ENCODE measurements at places on chromosomes 6 and 20. TPM values are rescaled to one million over a fixed set of nuclear protein-coding genes. Genes with fewer than 3 reads are reported as not detected.

GRCh38 chr6:53033764-53034163, 31.4 kb upstream of the FBXO9 start:
- no peak overlapping the region for H3K27ac ChIP-seq
- H3K4me3 ChIP-seq = no peak overlapping the region
- H3K4me1 ChIP-seq = no peaks in the 10 kb centered on the region
- peak; percentile 68 for DNase-seq
- H3K36me3 ChIP-seq = peaks cover 20% of the 10 kb centered on the region

GRCh38 chr20:15682690-15683089, 890.6 kb downstream of the KIF16B start:
- DNase-seq = no peak
- H3K27ac ChIP-seq = no peak overlapping the region
- no peaks in the 10 kb centered on the region for H3K36me3 ChIP-seq

GRCh38 chr6:29632789-29633533, at the start of gene GABBR1:
GABBR1 (minus strand) TSS chr6:29633183; CDS start chr6:29632385, 798 bp downstream.
- peak within 1 kb of the TSS; percentile 79 for H3K4me3 ChIP-seq
- H3K27me3 ChIP-seq = no peaks in the 10 kb centered on the region
- DNase-seq = peak; percentile 76

- no peak for DNase-seq
- no peak overlapping the region for H3K27ac ChIP-seq
- H3K36me3 ChIP-seq = no peaks in the 10 kb centered on the region
- H3K4me3 ChIP-seq = no peak overlapping the region
Observed at GRCh38 chr6:40803897-40804702, 216.9 kb upstream of the LRFN2 start.

GRCh38 chr20:48339986-48340882, 487.6 kb downstream of the PREX1 start:
- H3K4me1 ChIP-seq = peaks cover 16% of the 10 kb centered on the region
- no peak overlapping the region for H3K4me3 ChIP-seq
- no peak overlapping the region for H3K27ac ChIP-seq

DNA sequence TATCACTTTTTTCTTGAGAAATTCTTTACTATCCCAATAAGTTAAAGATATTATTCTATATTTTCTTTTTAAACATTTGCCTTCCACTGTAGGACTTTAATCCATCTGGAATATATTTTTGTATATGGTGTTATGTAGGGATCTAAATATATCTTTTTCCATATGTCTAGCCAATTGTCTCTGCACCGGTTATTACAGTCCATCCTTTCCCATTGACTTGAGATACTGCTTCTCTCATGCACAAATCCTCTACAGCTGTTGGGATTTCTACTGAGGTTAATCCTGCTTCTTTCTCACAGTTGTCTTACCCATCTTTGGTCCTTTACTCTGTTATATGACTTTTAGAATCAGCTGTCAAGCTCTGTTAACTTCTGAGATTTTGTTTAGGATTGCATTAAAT, 483.8 kb upstream of the CDH4 start:
- H3K36me3 ChIP-seq = no peaks in the 10 kb centered on the region
- no peaks in the 10 kb centered on the region for H3K4me1 ChIP-seq
- no peaks in the 10 kb centered on the region for H3K27me3 ChIP-seq
- H3K27ac ChIP-seq = no peak overlapping the region
- DNase-seq = no peak
- H3K4me3 ChIP-seq = no peak overlapping the region

DNA sequence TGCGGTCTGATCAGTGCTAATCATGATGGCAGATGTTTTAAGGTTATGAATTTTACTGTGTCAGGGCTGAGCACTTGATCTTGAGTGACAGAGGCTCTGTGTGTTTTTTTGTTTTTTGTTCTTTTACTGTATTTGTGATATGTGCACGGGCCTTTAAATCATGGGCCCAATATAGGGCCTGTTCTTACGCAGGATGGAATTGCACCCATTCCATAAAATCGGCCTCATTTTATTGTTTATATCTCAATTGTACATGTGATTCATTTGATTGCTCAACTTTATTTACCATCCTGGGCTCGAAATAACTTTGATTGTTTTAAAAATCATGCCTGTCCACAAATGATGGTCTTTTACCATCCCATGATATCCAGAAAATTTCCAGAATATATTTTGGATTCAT, 39.3 kb upstream of the MBOAT1 start:
- H3K36me3 ChIP-seq = no peaks in the 10 kb centered on the region
- H3K4me1 ChIP-seq = no peaks in the 10 kb centered on the region
- no peak for DNase-seq
- H3K4me3 ChIP-seq = no peak overlapping the region
- no peak overlapping the region for H3K27ac ChIP-seq

GRCh38 chr6:51554029-51554428, 533.4 kb downstream of the PKHD1 start:
- H3K4me3 ChIP-seq = no peak overlapping the region
- H3K4me1 ChIP-seq = no peaks in the 10 kb centered on the region
- no peak for DNase-seq
- no peak overlapping the region for H3K27ac ChIP-seq
- H3K36me3 ChIP-seq = no peaks in the 10 kb centered on the region
- H3K27me3 ChIP-seq = no peaks in the 10 kb centered on the region

GRCh38 chr6:7604506-7604905, 14.5 kb downstream of the SNRNP48 start:
- no peaks in the 10 kb centered on the region for H3K4me1 ChIP-seq
- no peak for DNase-seq
- no peaks in the 10 kb centered on the region for H3K27me3 ChIP-seq
- no peak overlapping the region for H3K27ac ChIP-seq

GRCh38 chr20:43176726-43177125, 13.0 kb downstream of the PTPRT start:
- H3K27me3 ChIP-seq = no peaks in the 10 kb centered on the region
- no peak overlapping the region for H3K4me3 ChIP-seq
- H3K27ac ChIP-seq = no peak overlapping the region
- no peaks in the 10 kb centered on the region for H3K4me1 ChIP-seq
- no peaks in the 10 kb centered on the region for H3K36me3 ChIP-seq

DNA sequence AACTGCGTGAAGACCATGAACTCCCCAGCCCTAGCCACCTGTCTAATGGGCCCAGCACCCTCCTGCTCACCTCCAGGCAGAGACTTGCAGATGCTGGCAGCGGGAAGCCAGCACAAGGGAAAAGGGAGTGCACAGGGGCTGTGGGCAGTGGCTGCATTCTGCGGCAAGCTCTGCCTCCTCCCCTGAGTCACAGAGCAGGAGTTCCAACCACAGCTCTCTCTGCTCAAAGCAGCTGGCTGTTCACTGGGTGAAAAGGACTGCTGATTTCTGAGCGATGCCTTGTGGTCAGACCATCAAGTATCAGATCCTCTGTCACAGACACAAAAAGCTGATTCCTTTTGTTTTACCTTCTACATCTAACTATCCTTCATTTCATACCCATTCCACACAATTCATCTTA, 10.5 kb downstream of the NKX2-2 start:
- no peak overlapping the region for H3K4me3 ChIP-seq
- peaks cover 43% of the 10 kb centered on the region for H3K27me3 ChIP-seq
- H3K4me1 ChIP-seq = peaks cover 10% of the 10 kb centered on the region
- H3K36me3 ChIP-seq = no peaks in the 10 kb centered on the region
- peak; percentile 83 for DNase-seq
- no peak overlapping the region for H3K27ac ChIP-seq

DNA sequence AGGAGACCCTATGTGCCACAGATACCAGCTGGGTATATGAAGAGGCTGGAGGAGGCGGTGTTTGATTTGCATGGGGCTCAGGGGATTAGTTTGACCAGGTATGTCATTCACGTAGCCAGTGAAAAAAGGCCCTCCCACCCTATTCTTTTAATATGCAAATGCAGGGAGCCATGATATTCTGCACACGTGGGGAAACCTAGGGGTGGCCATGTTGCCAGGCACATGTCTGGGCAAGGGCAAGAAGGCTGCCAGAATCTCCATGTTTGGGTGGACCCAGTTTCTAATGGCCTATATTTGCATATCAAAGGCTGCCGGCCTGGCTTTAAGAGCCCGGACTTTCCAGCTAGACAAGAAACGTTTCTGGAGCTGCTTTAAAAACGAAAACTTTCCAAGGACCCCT, 60.4 kb downstream of the SOX4 start:
- no peak for DNase-seq

DNA sequence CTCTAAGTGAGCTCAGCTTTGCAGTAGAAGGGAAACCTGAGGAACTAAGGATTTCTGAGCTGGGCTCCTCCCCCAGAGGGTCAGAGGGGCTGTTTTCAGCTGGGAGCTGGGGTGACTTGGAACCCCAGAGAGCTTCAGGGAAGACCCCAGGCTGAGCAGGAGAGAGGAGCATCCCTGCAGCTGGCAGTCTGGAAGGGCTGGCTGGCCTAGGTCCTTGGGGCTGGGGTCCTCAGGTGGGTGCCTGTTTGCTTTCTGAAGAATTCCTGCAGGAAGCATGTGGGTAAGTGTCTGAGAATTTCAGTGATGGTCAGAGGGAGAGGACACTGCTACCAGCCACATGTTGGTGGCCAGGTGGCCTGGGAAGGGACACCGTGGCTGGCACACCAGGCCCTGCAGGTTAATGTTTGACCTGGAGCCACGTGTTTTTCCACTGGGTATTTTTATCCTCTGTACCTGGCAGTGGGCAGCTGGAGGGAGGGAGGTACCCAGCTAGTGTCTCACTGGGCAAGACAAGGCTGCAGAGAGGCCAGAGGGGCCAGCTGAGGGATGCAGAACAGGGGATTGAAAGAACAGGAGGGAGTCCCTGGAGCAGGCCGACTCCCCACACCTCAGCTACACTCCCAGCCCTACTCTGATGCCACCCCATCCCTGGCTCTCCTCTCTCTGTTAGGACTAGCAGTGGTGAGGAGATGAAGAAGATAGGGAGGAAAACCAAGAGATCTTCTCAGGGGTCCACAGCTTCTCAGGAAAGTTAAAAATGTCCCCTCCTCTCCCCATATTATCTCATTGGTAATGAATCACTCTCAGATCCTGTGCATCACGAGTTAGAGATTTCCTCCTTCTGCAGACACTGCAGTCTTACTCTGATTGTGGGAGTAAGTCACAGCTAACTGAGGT, 143.6 kb downstream of the VEGFA start:
- DNase-seq = peak; percentile 12
- no peaks in the 10 kb centered on the region for H3K27me3 ChIP-seq
- H3K4me1 ChIP-seq = peaks cover 17% of the 10 kb centered on the region
- no peak overlapping the region for H3K27ac ChIP-seq
- H3K36me3 ChIP-seq = no peaks in the 10 kb centered on the region
- H3K4me3 ChIP-seq = no peak overlapping the region

GRCh38 chr20:9412309-9412708, 102.1 kb upstream of the LAMP5 start:
- H3K27ac ChIP-seq = no peak overlapping the region
- H3K27me3 ChIP-seq = no peaks in the 10 kb centered on the region
- no peak for DNase-seq
- no peak overlapping the region for H3K4me3 ChIP-seq
- no peaks in the 10 kb centered on the region for H3K36me3 ChIP-seq

DNA sequence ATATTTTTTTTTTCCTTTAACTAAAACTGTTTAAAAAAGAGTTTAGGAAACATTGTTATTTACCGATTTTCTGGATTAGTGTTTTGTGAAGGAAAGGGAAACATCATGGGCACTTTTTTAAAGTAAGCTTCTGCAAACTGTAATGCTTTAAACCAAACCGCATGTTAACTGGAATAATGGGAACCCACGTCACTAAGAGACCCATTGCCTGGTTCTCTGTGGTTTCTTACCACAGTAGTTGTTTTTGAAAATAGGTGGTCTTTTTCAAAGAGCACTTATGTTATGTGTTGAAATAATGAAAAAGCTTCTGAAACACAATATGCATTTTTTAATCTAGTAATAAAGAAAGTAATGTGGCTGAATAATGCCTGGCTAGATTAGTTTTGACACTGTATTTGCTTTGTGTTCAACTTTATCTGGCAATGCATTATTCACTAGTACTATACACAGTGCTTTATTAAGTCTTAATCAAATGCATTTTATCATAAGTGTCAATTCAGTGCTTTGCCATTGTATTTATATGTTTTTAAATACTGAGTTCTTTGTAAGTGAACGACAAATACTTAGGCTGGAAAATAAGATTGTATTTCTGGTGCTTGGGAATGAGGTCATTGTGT, 754.1 kb upstream of the FLRT3 start:
- H3K27me3 ChIP-seq = no peaks in the 10 kb centered on the region
- no peak for DNase-seq
- H3K4me3 ChIP-seq = no peak overlapping the region
- no peaks in the 10 kb centered on the region for H3K4me1 ChIP-seq
- no peaks in the 10 kb centered on the region for H3K36me3 ChIP-seq
- no peak overlapping the region for H3K27ac ChIP-seq

DNA sequence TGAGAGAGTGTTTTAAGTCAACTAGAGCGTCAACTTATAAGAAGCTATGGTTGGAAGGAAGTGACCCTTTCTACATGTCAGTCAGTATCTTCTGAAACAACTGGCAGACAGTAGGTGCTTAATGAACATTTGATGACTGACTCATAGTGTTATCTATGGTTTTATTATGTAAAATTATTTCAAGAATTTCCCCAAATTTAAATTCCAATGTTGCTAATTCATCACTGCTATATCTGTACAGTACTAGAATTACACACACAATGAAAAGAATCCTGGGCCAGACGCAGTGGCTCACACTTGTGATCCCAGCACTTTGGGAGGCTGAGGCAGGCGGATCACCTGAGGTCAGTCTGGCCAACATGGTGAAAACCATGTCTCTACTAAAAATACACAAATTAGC, 721.4 kb upstream of the FLRT3 start:
- no peak overlapping the region for H3K4me3 ChIP-seq
- no peaks in the 10 kb centered on the region for H3K4me1 ChIP-seq
- no peaks in the 10 kb centered on the region for H3K27me3 ChIP-seq
- DNase-seq = no peak
- H3K36me3 ChIP-seq = no peaks in the 10 kb centered on the region
- H3K27ac ChIP-seq = no peak overlapping the region

GRCh38 chr6:25387483-25387882, 108.3 kb downstream of the CARMIL1 start:
- H3K27me3 ChIP-seq = no peaks in the 10 kb centered on the region
- no peak for DNase-seq
- H3K4me3 ChIP-seq = no peak overlapping the region
- no peaks in the 10 kb centered on the region for H3K4me1 ChIP-seq
- no peak overlapping the region for H3K27ac ChIP-seq

HMGN3 gene
- total RNA-seq = 71.5 TPM

NOTCH4 gene
- 0.57 TPM for total RNA-seq

C6orf15 gene
- total RNA-seq = 4.6 TPM

TNXB gene
- 1.8 TPM for total RNA-seq

FNDC11 gene
- 0.20 TPM for total RNA-seq

PTK6 gene
- total RNA-seq = 0.18 TPM

HSPA1L gene
- total RNA-seq = 1.1 TPM

ANGPT4 gene
- total RNA-seq = 0.12 TPM

ZKSCAN4 gene
- total RNA-seq = 3.9 TPM

MAN1A1 gene
- 11.7 TPM for total RNA-seq

SERINC1 gene
- total RNA-seq = 203 TPM
